ENCODE measurements at places on chromosomes 3 and 15.

- DNase-seq = no peak
These were observed 24.8 kb downstream of the CCR1 start for GRCh38 chr3:46183330-46183729.

DNA sequence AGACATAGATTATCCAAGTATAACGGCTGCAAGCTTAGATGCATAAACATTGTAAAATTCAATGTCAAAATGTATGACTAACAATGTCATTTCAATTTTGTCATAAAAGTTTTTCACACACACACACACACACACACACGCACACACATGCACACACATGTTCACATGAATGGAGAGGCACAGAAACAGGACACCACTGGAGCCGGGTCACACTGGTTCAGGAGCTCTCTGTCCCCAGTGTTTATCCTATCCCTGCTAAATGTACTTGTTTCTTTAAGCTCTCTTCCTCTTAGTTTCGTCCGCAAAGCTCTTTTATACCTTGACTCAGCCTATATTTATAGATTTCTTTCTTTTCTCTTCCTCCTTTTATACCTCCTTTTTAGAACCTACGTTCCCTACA lies 249.9 kb downstream of the CADPS start:
- peak; percentile 33 for DNase-seq

DNA sequence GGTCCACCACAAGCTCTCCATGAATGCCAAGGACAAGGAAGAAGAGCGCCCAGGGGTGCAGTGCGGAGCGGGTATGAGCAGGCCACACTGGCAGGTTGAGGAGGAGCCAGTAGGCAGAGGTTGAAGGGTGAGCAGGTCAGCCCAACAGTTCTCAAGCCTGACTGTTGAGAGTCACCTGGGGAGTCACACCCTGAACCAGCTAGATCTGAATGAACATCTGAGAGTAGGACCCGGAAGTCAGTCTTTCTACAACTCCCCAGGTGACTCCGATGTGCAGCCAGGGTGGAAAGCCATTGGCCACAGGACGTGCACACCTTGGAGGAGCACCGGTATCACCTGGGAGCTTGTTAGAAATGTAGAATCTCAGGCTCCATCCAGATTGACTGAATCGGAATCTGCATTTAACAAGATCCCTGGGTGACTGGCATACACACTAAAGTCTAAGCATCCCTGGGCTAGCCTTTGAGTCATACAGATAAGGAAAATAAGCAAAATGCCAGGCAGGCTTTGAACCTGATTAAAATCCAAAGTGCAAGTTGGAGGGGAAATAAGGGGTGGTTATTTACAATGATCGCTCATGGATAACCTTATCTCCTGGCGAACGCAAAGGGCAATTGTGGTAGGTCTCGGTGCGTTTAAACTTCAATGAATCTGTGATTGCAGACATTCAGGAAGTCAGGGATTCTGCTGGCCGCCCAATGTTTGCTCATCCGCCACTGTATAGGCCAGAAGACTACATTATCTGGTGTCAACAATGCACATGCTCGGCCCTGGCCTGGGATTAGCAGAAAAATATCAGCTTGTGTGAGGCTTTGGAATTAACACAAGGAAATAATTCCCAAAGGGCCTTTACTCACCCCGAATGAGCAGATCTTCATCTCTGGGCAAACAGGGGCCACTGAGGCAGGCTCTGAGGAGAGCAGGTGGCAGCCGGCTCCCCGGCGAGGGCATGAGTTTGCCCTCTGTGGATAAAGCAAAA lies 11.7 kb upstream of the LYZL4 start:
- no peak for DNase-seq

- no peak for DNase-seq
These were observed 231.3 kb upstream of the SLCO3A1 start for GRCh38 chr15:91622235-91622634.

DNA sequence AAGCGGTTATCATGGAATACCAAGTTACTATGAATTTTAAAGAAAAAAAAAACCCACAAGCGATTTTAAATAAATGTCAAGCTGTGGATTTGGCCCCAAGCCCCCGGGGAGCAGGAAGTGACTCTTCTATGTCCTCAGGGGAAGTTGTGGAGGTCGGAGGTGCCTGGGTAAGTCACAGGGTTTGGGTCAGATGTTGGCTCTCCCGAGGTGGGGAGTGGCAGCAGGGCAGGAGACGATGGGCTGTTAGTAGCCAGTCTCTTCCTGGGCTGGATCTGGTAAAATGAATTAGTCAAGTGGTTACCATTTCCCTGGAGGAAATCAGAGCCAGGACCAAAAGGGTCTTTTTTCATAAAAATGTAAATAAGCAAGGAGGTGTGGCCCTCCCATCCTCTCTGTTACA lies 316.7 kb downstream of the TLE3 start:
- DNase-seq = no peak

DNA sequence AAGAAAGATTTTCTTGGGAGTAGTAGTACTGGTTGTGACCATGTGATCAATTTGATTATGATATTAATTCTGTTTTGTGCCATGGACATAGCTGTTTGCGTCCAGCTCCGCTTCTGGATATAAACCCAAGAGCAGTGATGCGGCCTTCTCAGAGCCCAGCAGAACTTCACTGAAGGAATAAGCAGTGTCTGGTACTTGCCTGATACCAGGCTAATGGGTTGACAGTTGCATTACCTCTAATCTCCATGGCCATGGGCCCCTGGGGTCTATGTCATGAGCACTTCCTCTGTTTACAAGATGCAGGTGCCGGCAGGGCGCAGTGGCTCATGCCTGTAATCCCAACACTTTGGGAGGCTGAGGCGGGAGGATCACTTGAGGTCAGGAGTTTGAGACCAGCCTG lies 36.3 kb upstream of the RAB6B start:
- DNase-seq = no peak

GRCh38 chr3:170207717-170208116 lies 14.5 kb upstream of the PRKCI start:
- no peak for DNase-seq

DNA sequence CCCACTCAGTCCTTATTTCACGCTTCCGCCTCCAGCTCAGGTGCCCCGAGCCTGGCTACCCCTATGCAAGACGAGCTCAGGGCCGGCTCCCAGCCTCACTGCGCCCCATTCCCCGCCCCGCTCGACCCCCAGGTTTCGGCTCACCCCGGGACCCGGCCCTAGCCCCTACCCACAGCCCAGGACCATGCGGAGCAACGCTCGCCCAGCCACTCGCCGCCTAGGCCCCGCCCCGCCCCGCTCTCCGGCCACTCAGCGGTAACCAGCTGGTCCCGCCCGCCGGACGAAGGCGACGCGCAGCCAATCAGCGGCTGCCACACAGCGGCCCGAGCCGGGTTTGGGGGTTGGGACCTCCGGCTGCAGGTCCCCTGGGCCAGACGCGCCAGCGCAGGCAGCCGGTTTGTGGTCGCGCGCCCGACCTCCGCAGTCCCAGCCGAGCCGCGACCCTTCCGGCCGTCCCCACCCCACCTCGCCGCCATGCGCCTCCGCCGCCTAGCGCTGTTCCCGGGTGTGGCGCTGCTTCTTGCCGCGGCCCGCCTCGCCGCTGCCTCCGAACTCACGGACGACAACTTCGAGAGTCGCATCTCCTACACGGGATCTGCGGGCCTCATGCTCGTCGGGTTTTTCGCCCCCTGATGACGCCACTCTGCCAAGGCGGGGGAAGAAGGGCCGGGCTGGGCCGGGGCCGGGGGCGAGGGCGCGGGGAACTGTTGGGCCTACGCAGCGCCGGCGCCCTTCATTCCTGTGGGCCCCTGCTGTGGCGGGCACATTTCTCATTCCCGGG lies at the start of gene CATSPER2:
Gene CATSPER2 (minus strand): TSS at position 196 of the 781 bp plus-strand sequence. CDS start 783 bp downstream, outside the sequence.
- DNase-seq = no peak

- DNase-seq = peak; percentile 57
These were observed 82.4 kb upstream of the HERC1 start for GRCh38 chr15:63915873-63916771.

DNA sequence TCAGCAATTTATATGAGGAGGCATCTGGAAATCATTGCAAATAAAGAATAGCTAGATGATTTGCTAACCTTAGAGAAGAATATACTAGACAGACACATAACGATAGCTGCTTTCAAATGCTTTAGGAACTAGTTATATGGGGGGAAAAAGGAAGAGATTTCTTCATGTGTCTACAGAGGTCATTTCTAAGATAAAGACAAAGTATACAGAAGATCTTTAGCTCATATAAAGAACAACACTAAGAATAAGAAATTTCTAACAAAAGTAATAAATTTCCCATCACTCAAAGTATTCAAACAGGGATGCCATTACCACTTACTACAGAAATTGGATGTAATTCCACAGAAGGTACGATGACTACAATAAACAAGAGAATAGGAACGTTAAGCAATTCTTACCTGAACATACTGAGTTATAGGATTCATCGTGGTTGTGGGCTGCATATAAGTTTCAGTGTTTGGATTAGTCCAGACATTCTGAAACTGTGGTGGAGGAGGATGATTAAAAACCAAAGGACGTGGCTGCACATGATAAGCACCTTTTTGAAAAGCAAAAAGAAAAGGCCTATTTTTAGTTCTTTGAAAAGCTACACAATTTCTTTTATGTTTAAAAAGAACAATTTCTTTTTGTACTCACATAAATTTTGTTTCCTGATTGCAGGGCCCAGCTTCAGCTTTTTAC lies 8.7 kb downstream of the DAZL start:
- DNase-seq = no peak

- no peak for DNase-seq
These were observed 33.0 kb downstream of the ALDH1L1 start for GRCh38 chr3:126147147-126147931.

- DNase-seq = no peak
These were observed 61.6 kb downstream of the CCR1 start for GRCh38 chr3:46146548-46146947.

- DNase-seq = no peak
These were observed 89.5 kb upstream of the UBE2E2 start for GRCh38 chr3:23113455-23114171.

GRCh38 chr3:51734572-51734907 lies 27.7 kb downstream of the GRM2 start:
- DNase-seq = no peak

- DNase-seq = no peak
These were observed 207.2 kb downstream of the TBC1D5 start for GRCh38 chr3:17535274-17535673.

DNA sequence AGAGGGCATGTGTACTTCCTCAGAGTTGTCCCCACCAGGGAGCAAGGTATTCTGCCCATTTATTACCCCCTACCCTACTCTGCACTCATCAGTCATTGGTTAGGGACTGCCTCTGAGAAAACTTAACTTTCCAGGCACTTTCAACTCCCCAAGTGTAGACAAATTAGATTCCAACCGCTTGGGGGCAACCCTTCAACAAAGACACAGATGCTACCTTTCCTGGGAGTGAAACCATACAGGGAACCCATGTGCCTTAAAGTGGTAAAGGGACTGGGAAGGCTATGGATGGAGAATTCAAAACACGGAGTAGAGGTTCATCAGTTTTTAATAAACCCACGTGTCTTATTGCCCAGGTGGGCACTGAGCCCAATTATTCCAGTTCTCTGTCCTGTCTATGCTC lies 19.4 kb upstream of the UBE2E2 start:
- peak; percentile 23 for DNase-seq

DNA sequence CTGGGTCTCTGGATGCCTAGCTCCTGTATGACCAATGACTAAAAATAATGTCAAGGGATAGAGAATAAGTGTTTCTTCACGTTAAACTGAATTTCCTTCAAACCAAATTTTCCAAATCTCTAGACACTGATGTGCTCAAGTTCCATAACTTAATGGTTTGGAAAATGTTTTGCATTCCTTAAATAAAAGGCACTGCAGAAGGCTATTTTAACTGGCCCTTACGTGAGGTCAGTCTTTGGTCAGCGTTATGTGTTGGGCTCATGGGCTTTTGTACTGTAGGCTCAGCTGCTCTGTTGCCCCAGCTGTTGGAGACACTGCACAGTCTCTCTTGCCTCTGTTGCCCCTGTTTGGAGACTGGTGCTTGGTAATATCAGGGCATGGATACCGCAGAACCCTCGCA lies 188.5 kb downstream of the TPRG1 start:
- DNase-seq = no peak

DNA sequence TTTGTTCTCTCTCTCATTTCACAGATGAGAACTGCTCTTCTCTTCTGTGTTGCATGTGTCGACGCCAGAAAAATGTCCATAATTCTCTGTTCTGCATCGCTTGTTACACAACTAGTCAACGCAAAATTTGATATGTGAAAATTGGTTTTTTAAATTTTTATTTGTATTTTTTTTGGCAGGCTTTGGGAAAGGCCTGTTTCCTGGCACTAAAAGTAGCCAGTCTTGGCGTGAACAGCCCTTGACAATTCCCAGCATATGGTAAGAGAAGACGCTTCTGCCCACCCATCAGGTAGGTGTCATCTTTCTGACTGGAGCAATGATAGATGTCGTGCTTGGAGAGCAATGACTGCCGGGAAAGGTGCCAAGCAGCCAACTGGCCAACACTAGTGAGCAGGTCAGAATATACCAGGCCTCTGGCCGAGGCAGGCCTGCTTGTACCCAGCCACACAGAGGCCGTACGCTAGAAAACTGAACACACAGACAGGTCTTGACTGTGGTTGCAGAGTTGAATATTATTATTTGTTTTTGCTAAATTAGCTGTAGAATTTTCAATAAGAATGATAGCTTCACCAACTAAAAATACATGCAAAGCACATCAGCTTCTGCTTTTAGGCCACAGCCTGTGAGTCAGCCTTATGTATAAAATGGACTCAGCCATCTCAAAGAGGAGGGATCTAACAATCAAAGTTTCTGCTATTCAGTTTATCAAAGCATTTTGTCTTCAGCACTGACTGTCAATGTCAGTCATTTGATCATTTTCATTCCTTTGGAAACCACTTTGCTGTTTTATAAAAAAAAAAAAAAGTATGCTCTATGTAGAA lies 837.5 kb downstream of the MCTP2 start:
- no peak for DNase-seq

DNA sequence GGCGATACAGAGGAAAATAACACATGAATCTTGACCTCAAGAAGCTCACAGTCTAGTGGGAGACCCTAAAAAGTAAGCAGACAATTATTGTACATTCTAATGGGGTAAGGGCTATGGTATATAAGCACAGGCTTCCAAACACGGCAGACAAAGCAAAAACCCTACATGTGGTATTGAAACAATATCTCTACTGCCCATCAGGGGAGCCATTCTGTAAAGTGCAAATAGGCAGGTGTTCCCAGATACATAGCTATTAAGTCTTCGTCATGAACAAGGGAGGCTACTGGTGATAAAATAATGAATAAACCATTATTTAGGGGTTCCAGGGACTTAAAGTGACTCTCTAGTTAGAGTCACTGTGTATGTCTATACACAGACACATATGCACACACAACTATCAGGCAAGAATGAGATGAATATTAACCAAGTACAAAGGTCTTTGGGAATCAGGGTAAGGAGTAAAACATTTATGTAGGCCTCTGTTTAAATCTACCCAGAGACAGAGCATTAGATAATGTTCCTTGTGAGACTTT lies 38.7 kb upstream of the ASB14 start:
- DNase-seq = no peak

DNA sequence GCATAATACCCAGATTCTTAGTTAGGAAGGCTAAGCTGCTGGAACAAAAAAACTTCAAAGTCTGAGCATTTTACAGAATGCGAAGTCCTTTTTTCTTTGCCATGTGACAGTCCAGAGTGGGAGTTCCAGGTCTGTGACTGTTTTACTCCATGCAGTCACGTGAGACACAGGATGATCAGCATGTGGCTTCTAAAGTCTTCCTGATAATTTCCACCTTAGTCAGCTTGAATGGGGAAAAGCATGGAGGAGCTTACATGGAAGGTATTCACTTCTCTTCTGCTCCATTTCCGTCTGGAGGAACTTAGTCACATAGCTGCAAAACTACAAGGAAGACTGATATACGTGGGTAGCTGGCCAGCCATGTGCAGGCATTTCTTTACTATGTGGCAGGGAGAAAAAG lies 1.7 kb downstream of the SNTN start:
- DNase-seq = no peak

Measured in thyroid gland (tissue), 4 donors.